ENCODE measurements at places on chromosomes 16 and 17.

- no peak for DNase-seq
Observed at GRCh38 chr16:88907768-88908167, 41.3 kb upstream of the PABPN1L start.

GRCh38 chr17:47427985-47428384, 102.9 kb upstream of the NPEPPS start:
- DNase-seq: no peak

GRCh38 chr16:78976212-78976611, 624.3 kb downstream of the MAF start:
- DNase-seq: no peak

GRCh38 chr16:81816351-81816750, 37.3 kb downstream of the PLCG2 start:
- no peak for DNase-seq

- no peak for DNase-seq
Observed at GRCh38 chr16:30997725-30998711, 12.4 kb downstream of the STX1B start.

DNA sequence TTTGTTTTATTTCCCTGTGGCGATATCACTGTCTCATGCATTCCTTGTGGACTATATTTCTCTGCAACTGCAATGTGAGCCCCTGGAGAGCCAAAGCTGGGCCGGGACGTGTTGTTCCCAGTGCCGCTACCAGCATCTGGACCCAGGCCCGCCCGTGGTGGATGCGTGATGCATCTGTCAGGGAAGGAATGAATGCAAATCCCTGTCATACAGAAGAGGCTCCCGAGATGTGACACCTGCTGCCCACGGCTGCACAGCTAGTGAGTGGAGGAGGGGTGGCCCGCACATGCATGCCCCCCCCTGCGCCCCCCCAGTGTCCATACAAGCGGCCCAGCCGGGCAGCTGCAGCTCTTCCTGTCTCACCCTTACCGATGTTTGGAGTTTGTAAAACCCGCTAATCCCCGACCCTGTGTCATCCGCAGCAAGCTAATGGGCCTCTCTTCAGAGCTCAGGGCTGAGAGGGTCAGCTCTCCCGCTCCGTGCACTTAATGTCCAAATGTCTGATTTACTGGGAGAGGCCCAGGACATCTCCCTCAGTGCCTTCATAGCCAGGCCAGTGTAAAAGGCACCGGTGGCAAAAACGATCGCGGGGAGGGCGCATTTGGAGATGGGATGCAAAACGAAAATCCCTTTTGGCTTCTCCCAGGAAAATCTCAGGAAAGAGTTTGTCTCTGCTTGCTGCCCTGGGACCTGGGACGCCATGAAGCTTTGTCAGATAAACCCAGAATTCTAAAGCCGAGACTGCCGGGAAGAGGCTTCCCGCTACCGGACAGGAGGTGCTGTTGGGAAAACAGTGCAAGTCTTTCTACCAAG, 91.8 kb downstream of the FOXL1 start:
- no peak for DNase-seq
